ENCODE measurements at places on chromosomes 16 and 17.

- H3K27ac ChIP-seq = no peak overlapping the region
- no peak for DNase-seq
- H3K27me3 ChIP-seq = no peaks in the 10 kb centered on the region
- no peak overlapping the region for H3K4me3 ChIP-seq
- H3K36me3 ChIP-seq = no peaks in the 10 kb centered on the region
- H3K4me1 ChIP-seq = no peaks in the 10 kb centered on the region
These were observed 179.6 kb downstream of the WSCD1 start for GRCh38 chr17:6249732-6250131.

GRCh38 chr17:9725575-9725974 is 65.8 kb downstream of the DHRS7C start:
- H3K4me1 ChIP-seq = peaks cover 9% of the 10 kb centered on the region
- no peak overlapping the region for H3K27ac ChIP-seq
- no peaks in the 10 kb centered on the region for H3K36me3 ChIP-seq
- no peaks in the 10 kb centered on the region for H3K27me3 ChIP-seq
- no peak overlapping the region for H3K4me3 ChIP-seq

GRCh38 chr17:30273373-30273772 is 18.4 kb downstream of the BLMH start:
- H3K36me3 ChIP-seq = peaks cover 36% of the 10 kb centered on the region
- H3K4me3 ChIP-seq = no peak overlapping the region
- H3K27me3 ChIP-seq = no peaks in the 10 kb centered on the region
- no peaks in the 10 kb centered on the region for H3K4me1 ChIP-seq
- no peak for DNase-seq

DNA sequence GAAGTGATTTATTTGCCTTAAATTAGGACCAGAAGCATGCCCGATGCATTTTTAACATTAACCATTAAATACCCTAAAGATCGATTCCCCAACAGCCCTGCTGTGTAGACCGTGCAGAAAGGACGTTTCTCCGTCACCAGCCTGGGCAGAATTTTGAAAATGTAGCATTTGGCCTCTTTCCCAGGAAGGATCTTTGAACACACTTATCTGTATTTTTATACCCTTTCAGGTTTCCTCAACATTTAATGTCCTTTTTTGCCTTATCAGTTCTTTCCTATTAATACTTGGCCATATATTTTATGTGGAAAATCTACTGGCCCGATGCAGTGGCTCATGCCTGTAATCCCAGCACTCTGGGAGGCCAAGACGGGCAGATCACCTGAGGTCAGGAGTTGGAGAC is 54.6 kb upstream of the ZNF750 start:
- no peaks in the 10 kb centered on the region for H3K4me1 ChIP-seq
- H3K27me3 ChIP-seq = no peaks in the 10 kb centered on the region
- H3K36me3 ChIP-seq = no peaks in the 10 kb centered on the region
- H3K27ac ChIP-seq = no peak overlapping the region

DNA sequence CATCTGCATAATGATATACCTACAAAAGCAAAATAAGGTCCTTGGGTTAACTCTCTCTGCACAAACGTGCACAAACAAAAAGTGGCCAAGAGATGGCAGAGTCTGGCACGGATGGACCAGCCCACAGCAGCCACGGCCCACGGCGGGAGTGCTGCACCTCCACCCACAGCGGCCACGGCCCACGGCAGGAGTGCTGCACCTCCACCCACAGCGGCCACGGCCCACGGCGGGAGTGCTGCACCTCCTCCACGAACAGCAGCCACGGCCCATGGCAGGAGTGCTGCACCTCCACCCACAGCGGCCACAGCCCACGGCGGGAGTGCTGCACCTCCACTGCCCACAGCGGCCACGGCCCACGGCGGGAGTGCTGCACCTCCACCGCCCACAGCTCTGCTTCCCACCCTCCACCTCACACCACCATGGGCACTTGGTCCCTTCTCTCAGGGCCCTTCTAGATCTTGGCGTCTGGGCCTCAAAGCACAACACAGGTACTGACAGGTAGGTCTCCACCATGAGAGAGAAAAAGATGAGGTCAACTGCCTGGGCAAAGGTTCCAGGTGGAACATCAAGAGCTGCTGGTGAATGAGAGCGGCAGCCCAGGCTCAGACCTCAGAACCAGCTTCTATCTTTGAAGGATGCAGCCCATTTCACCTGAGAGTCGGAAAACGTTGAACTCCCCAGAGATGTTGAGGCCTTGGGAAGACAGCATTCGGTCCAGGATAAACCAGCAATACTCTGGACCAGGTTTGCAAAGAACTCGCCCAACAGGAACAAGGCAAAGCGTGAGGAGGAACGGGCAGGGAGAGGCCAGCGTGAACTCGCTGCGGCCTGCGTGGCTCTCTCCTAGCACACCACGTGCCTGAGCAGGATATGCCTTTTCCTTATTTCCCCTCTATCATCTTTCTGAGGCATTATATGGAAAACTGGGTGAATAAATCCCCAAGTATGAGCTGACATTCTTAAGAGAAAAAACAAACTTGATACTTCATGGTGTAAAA is 124.5 kb downstream of the ZNF778 start:
- H3K36me3 ChIP-seq = no peaks in the 10 kb centered on the region
- no peak for DNase-seq
- peaks cover 21% of the 10 kb centered on the region for H3K4me1 ChIP-seq
- no peaks in the 10 kb centered on the region for H3K27me3 ChIP-seq

DNA sequence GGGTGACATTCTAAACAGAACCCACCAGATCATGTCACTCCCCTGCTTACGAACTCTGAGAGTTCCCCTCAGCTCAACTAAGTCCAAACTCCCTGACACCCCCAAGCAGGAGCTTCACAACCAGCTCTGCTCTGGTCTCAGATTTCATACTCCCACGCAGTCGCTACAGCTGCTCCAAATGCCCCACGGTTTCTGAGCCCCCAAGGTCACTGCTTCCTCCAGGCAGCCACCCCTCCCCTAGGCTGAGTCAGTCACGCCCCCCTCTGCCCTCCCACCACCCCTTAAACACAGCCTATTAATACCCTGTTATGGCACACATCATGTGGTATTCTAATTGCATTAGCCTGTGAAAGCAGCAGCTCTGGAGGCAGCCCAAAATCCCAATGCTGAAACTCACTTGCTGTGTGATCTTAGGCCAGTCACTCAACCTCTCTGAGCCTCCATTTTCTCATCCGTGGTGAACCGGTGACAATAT is 51.5 kb downstream of the GSG1L start:
- no peaks in the 10 kb centered on the region for H3K36me3 ChIP-seq
- H3K4me1 ChIP-seq = no peaks in the 10 kb centered on the region
- no peak overlapping the region for H3K27ac ChIP-seq
- no peaks in the 10 kb centered on the region for H3K27me3 ChIP-seq
- H3K4me3 ChIP-seq = no peak overlapping the region

DNA sequence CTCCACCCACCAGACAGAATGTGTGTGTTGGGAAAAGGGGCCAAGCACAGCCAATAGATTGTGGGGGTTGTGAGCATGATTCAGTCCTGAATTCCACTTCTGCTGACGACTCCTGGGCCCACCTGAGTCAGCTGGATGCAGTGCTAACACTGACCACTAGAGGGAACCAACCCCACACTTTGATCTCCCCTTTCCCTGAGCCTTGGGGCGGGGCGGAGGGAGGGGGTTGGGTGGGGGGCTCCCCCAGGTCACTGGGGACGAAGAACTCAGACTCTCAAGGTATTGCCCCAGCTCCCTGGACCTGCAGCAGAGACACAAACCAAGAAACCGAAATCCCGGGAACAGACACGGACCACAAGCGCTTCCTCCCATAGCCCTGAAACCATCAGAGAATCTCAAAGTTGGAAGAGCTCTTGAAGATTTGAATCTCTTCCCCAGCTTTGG is 621 bp upstream of the CSHL1 start:
- H3K4me1 ChIP-seq = no peaks in the 10 kb centered on the region
- peak; percentile 19 for DNase-seq
- H3K27ac ChIP-seq = no peak overlapping the region
- H3K36me3 ChIP-seq = no peaks in the 10 kb centered on the region
- H3K4me3 ChIP-seq = no peak overlapping the region

DNA sequence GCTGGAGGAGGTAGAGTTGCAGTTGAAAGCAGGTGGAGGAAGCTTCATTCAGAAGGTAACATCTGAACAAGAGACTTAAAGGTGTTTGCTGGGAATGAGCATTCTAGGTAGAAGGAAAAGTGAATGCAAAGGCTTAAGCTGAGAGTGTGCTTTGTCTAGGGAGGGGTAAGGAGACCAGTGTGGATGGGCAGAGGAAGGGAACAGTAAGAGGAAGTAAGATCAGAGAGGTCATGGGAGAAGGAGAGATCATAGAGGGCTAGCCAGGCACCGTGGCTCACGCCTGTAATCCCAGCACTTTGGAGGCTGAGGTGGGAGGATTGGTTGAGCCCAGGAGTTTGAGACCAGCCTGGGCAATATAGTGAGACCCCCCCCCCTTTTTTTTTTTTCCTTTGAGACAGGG is 3.3 kb downstream of the STX4 start:
- H3K27ac ChIP-seq = no peak overlapping the region
- DNase-seq = no peak
- H3K4me3 ChIP-seq = no peak overlapping the region
- H3K4me1 ChIP-seq = no peaks in the 10 kb centered on the region

Data from cardiac muscle cell (in vitro differentiated cells and primary cell).